ENCODE measurements at places on chromosomes 11 and 22.

- no peak for DNase-seq
Measured at GRCh38 chr11:19433791-19434190, 193.0 kb upstream of the E2F8 start.

DNA sequence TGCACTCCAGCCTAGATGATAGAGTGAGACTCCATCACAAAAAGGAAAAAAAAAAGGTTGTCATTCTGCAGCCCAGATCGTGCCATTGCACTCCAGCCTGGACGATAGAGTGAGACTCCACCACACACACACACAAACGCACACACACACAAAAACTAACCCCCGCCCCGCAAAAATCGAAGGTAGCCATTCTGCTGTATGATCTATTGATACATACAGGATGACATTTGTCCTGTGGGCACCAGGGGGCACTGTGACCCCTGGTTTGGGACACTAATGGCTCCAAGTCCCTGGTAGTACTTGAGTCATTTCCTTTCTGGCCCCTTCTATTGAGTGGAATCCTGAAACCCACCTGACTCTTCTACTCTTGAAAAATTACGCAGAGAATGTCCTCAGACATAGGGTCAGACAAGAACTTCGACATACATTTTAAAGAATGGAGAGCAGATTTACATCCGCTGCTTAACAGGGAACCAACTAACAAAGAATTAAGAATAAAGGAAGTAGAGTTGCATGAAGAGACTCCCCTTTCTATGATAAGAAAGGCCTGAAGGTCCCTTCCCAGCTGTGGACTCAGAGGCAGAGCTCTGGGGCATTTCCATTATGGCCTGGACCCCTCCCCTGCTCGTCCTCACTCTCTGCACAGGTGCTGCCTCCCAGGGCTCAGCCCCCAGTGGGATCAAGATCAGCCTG, 35.0 kb upstream of the PRAME start:
- peak; percentile 35 for DNase-seq

DNA sequence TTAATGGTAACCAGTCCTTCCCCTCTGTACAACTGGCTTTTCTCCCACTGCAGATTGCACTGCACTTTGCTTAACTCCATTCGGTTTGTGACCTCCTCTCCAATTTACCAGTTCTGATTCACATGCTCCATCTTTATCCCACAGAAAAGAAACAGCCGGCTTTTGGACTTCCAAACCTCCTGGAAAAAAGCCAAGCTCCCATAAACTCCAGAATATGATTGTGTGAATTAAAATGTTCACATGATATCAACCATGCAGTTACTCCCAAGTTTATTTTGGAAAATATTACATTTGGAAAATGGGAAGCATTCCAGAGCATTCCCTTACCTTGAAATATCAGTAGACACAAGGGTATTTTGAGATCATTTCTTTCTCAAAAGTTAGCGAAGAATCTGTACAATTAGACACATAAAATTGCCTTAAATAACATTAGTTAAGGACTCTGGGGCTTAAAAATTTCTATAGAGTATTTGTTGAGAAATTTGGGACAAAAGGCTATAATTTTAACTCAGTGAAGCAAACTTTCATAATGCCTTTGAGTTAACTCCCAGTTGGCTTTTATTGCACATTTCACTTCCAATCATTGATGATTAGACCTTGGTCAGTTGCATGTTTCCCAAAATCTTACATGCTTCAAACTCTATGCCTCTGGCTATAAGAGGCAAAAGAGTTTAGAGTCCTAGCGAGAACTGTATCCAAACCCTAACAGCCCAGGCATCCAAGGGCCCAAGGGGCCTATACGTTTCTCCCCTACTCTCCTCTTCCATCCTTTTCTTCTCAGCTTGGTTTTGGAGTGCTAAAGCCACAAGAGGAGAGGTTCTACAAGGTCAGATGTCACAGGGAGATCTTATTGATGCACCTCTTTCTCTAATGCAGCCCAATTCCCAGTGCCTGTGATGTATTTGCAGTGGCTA, 23.6 kb upstream of the TMEM135 start:
- no peak for DNase-seq

GRCh38 chr11:27720277-27720830, 20.1 kb upstream of the BDNF start:
- DNase-seq, result peak; percentile 68

DNA sequence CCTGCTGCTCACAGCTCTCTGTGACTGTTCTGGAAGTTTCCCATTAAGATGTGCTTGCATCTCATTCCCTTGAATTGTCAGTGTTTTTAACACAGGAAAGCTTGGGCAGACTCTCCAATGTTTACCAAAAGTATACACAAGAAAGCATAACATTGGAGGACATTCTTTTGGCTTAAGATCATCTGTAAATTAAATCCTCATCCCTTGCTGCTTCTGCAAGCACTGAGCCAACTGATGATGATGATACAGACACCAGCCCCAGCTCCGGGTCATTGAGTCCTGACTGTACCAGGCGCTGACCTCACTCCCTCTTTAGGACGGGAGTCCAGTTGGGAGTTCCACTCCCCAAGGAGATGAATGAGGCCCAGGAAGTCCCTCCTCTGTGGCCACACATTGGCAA, 23.8 kb downstream of the CD82 start:
- DNase-seq, result peak; percentile 76

- DNase-seq, result peak; percentile 93
Measured at GRCh38 chr22:19799322-19800190, 39.0 kb downstream of the TBX1 start.

DNA sequence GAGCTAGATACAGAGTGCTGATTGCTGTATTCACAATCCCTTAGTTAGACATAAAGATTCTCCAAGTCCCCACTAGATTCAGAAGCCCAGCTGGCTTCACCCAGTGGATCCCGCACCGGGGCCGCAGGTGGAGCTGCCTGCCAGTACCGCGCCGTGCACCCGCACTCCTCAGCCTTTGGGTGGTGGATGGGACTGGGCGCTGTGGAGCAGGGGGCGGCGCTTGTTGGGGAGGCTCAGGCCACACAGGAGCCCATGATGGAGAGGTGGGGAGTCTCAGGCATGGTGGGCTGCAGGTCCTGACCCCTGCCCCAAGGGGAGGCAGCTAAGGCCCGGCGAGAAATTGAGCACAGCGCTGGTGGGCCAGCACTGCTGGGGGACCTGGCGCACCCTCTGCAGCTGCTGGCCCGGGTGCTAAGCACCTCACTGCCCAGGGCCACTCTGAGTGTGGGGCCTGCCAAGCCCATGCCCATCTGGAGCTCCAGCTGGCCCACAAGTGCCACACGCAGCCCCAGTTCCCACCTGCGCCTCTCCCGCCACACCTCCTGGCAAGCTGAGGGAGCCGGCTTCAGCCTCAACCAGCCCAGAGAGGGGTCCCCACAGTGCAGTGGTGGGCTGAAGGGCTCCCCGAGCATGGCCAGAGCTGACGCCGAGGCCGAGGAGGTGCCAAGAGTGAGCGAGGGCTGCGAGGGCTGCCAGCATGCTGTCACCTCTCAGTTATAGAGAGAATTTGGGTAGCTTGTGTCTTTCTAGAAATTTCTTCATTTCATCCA, 417.6 kb downstream of the METTL15 start:
- no peak for DNase-seq

DNA sequence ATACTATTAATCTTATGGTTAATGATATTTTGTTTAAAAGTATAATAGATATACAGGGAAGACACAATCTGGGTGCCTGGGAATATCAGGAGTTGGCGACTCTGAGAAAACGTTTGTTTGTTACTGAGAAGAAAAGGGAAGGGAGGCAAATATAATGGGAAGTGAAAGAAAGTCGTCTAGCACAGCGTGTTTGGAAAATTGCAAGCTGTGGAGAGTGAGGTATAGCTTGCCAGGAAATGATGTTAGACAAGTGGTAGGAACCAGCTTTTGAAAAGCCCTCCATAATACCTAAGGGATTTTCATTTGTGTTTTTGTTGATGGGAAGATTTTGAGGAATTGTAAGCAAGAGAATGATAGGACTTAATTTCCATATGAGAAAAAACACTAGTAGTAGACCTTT, 322.2 kb downstream of the LUZP2 start:
- DNase-seq, result no peak

DNA sequence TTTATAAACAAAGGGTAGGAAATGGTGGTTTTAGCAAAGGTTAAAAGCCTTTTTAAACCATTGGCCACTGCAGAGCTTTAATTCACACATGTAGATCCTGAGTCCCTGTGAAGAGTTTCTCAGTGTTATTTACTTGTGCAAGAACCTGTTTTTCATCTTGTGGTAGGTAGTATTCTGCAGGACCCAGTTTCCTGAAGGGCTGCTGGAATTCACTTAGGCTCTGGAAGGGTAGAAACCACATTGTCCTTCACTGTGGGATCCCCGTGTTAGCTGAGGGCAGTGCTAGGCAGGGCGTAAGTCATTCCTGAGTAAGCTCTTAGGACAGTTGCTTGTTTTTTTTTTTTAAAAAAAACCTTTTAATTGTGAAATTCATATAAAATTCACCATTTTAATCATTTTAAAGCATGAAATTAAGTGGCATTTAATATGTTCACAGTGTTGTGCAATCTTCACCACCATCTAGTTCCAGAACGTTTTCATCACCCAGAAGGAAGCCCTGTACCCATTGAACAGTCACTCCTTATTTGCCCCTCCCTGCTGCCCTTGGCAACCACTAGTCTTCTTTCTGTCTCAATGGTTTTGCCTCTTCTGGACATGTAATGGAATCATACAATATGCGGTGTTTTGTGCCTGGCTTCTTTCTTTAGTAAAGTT, 77.7 kb downstream of the C22orf31 start:
- no peak for DNase-seq

DNA sequence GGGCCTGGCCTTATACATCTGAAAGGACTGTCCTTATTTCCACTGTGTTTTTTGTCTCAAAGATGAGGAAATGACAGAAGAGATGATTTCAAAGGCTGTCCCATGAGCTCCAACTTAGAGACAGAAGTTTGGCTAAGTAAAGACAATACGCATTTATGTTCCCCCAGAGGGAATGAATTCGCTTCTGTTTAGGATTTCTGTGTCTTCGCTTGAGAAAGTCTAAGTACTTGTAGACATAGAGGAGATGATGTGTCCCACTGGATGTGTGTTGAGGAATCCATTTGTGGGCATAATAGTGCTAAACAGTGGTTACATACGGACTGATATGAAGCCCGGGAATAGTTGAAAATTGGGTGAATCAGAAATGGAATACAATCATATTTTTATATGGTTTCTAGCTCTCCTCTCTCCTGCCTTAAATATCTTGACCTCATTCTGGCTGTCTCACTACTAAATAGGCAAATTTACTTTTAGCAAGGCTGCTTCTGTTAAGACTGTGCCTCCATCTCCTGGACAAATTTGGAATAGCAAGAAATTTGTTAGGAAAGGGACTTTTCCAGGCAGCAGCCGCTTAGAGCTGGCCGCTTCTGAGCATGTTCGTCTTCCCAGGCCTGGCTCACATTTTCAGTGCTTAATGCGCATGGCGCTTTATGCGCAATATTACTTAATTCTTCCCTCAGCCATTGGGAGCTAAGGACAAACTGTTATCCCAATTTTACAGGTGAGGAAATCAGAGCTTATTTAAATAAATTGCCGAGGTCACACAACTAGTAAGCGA, 1.9 kb upstream of the PEX26 start:
- peak; percentile 81 for DNase-seq

DNA sequence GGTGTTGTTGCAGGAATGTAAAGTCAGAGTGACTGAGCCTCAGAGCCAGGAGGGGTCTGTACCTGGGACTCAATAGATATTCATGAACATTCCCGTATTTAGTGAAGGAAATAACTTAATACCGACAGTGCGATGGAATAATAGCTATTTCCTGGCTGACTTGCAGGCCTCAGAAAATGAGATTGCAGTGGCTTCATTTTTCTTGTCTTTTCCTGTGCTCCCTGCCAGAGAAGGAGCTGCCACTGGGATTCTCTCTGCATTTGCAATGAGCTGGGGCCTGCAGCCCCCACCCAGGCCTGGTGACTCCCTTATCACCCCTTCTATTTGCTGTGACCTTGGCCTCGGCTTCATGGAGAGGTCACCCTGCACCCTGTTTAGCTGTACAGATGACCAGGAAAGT, 173.4 kb downstream of the MIAT start:
- DNase-seq, result no peak

DNA sequence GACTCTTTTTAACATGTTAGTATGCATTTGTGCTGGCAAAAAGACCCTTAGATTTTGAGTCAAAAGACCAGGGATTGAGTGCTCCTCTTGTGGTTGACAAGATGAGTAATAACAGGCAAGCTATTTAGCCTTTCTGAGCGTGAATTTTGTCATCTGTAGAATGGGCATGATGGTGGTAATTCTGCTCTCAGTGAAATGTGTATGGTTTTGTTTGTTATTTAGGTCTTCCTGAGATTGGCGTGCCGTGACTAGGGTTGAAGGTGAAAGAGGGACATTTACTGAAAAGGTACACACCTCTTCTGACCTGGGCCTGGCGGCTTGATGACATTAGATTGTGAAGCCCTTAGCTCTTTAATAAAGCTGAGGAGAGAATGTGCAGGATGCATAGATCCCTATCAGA, 8.4 kb upstream of the CEP295 start:
- DNase-seq, result no peak

DNA sequence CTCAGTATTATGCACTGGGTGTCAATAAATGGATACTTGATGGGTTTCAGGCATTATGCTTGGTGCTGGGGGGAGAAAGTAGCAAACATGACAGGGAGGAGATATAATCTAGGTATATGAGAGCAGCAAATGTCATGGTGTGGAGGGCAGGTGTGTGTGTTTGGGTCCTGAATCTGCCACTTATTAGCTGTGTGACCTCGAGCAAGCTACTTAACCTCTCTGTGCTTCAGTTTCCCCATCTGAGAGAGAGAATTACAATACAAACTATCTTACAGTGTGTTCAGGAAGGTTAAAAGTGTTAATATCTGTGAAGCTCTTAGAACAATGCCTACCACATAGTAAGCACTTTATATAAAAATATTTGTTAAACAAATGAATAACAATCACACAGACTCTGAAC, 2.8 kb downstream of the SLC22A8 start:
- DNase-seq, result no peak

DNA sequence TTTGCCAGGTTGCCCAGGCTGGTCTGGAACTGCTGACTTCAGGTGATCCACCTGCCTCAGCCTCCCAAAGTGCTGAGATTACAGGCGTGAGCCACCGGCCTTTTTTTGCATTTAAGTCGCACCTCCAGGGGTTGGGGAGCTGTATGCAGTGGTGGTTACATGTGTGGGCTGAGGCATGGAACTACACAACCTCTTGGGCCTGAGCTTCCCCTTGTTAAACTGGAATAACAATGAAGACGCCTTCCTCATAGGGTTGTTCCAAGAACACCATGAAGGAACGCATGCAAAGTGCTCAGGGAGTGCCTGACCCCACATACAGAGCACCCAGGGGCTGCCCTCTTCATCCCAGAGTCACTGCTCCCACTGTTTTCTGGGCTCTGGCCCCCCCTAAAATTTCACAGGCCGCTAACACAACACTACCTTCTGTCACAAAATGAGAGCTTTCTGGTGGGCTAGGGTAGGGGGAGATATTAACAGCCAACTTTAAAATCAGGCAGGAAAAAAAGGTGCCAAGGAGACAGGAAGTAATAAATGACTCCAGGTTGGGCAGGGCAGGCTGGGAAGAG, 1.3 kb upstream of the FAM118A start:
- DNase-seq, result no peak

DNA sequence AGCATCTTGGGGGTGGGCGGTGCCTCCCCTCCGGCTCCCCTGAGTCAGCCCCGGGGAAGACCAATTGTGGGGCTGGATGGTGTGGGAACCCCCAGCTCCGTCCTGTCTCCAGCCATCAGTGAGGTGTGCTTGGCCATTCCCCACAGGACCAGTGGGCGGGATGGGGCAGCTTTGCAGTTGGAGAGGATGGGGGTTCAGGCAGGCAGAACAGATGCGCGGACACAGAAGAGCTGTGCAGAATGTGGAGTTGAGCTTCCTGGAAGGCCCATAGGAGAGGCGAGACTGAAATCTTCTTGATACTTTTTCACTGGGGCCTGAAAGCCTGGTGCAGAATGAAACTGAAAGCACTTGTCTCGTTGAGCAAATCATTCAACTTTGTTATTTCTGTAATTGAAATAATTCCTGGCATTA, 23.8 kb downstream of the PARVB start:
- DNase-seq, result no peak
